ENCODE measurements at places on chromosomes 6 and 20.

- no peak for DNase-seq
Observed at GRCh38 chr6:132261354-132261753, 139.9 kb downstream of the MOXD1 start.

DNA sequence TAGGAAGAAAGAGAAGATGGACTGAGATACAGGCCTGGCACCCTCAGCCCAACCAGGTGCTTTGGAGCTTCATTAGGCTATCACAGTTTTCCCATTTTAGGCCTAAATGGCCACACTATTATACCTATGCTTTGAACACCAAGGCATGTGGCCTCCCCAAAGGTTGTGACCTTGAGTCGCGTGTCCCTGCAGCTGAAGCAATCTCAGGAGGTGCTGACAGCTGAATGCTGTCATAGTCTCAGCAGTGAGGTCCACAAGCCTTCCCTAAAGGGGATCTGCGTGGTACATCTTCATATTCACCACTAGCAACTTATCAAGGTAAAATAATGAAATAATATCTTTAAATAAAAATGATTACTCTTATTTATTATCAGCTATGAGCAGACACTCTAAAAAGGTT is 707.9 kb upstream of the NRSN1 start:
- DNase-seq = no peak

GRCh38 chr6:37011656-37012378 is 6.4 kb downstream of the FGD2 start:
- DNase-seq = no peak

DNA sequence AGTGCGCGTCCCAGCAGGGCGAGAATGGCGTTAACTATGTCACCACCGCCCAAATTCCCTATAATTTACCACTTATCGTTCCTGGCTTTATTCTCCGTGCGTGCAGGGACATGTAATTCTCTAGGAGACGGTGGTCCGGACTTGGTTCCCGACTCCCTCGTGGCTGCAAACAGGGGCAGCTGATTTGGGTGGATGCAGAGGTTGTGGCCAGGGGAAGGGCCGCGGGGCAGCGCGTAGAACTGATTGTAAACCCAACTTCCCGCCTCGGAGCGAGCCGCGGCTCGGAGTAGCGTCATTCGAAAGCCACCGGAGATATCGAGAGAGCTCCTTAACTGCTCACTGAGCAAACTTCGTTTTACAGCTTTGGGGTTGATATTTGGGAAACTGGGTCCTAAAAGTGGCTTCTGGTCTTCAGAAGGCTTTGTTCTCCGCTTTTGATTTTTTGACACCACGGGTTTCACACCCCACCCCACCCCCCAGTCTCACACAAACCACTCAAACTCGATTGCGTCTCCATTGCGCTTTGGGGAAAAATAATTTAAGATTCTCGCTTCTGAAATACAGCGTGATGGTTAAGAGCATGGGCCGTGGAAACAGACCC is 17.5 kb upstream of the ZSCAN9 start:
- no peak for DNase-seq

DNA sequence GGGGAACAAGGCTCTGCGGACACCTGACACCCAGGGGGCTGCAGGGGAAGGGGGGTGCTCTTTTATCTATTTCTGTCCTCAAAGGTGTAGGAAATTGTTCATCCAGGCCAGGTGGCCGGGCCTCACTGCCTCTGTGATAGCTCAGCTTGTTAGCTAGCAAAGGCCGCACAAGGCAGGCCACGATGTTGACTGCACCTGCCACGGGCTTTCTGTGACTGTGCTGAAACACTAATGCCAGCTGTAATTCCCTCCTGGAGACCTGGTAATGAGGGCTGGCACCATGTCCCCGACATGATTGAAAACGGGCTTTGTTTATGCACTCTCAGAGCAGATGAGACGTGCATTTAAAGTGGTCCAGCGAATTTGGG is 61.4 kb upstream of the APCDD1L start:
- DNase-seq = no peak

- no peak for DNase-seq
Observed at GRCh38 chr6:138347864-138348263, 29.8 kb upstream of the SMIM28 start.

GRCh38 chr6:83127976-83128375 is 60.5 kb downstream of the DOP1A start:
- DNase-seq = no peak

DNA sequence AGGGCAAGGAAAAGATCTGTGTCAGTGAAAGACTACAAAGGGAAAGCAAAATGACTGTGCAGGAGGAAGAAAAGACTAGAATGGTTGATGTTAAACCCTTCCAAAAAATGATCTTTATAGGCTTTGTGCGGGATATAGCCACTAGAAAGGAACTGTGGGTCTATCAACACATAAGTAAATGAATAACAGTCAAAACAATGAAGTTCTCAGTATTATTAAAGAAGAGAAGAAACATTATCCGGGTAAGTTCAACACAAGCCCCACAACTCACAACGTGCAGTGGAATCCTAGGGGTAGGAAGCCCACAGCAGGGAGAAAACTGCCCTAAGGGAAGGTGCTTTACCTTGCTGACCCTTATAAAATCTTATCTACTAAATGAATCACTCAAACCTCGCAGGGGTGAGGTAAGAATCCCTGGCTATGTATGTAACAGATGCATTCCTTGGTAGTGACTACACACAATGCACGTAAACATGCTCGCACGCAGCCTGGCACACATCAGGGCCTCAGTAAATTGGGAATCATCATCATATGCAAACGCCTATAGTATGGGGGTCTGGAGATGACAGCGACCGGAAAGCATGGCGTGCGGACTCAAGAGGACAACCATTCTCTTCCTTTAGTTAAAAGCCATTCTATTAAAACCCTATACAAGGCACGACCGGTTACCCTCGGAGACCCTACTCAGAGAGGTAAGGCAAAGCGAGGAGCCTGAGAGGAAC is 11.3 kb downstream of the TFAP2A start:
- no peak for DNase-seq

- DNase-seq = no peak
Observed at GRCh38 chr6:154960854-154961530, 34.1 kb upstream of the TIAM2 start.

DNA sequence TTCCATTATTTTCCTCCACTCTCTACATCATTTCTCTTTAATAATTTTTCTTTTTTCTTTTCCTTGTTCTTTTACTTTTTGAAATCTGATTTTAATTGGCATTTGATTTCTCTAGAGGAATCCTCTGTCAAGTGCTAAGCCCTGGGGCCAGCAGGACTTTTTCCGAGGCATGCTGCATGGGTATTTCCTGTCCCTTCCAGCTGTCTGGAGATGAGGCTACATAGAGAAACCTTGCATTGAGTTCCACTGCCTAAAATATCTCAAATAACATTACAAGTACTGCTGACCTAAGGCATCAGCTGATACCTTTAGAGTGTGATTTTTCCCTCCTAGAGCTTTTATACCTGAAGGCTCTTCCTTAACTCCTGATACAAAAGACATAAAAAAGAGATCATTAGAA is 6.2 kb downstream of the RNF217 start:
- DNase-seq = no peak

GRCh38 chr6:31585491-31585890 is 586 bp upstream of the LST1 start:
- DNase-seq = no peak

DNA sequence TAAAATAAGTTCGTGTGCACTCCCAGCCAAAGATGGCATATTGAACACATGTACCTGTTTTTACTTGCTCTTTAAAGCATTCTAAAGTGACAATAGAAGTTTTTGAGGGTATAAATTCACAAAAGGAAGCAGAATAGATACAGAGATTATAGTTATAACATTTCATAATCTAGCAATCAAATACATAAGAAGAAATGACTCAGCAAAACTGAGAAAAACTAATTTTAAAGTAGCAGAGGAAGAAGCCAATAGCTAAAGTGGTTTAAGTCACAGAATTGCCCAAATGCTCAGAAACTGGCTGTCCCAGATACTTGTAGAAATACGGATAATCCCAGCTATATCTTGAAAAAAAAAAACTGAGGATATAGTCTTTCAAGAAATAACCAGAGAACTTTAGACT is 49.2 kb upstream of the TBC1D32 start:
- no peak for DNase-seq

DNA sequence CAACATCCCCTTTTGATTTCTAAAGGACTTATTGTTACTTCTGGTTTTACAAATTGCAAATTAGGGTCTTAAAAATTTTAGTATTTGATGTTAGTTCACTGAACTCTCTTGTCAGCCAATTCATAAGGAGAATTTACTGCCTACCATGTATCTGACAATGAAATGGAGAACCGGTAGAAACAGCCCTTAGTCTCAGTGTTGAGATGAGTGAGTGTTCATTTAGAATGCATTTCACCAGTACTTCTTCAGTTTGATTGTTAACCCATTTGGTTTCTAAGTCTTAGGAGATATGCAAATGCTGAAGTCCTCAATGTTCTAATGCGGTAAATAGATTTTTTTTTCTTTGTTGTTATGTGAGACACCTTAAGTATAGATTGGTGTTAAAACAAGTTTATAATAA is 616.3 kb upstream of the FLRT3 start:
- no peak for DNase-seq

DNA sequence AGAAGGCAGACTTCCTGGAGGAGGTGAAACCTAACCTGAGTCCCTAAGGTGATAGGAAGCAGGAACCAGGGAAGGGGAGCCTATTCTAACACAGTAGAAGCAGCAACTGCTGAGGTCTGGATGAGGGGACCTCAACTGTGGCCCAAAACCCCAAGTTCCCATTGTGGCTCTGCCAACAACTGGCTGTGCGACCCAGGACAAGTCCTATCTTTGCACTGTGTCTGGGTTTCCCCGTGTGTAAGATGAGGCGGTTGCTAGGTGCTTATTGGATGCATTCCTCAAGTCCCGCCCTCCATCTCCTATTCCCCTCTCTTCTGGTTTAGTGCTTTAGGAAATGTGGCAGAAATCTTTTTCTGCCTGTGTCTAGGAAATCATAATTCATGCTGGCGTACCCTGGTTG is 52.2 kb upstream of the TTPAL start:
- no peak for DNase-seq

DNA sequence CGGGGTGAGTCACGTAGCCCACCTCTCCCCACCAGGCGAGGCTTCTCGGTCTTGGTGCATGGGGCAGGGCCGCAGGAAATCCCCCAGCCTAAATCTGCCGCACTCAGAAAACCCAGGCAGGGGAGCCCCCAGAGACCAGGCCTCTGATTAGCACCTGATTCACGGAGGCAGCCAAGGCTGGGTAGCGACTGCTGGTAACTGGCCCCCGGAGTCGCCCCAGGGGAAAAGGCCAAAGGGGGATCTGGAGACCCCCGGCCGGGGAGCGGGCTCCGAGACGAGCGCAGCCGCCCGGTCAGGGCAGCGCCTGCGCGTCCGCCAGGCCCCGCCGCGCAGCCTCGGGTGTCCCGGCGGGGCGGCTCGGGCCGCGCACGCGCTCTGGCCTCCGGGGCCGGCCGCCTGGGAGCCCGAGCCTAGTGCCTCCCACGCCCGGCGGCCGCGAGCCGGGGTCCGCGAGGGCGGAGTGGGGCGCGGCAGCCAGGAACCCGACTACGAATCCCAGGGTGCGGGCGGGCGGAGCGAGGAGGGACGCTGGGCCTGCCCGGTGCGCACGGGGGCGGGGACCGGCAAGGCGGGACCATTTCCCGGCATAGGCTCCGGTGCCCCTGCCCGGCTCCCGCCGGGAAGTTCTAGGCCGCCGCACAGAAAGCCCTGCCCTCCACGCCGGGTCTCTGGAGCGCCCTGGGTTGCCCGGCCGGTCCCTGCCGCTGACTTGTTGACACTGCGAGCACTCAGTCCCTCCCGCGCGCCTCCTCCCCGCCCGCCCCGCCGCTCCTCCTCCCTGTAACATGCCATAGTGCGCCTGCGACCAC is at the start of gene DUSP22:
Gene DUSP22 (plus strand): TSS at position 791 of the 809 bp plus-strand sequence. CDS start 53 bp downstream, outside the sequence.
- DNase-seq = peak; percentile 76

GRCh38 chr20:24675651-24676352 is 206.4 kb downstream of the SYNDIG1 start:
- DNase-seq = no peak

- no peak for DNase-seq
Observed at GRCh38 chr6:166584853-166585429, 1.5 kb downstream of the RAMACL start.

GRCh38 chr6:129863664-129864063 is 2.5 kb upstream of the TMEM244 start:
- DNase-seq = no peak

- DNase-seq = no peak
Observed at GRCh38 chr6:68779366-68779765, 144.3 kb downstream of the ADGRB3 start.

GRCh38 chr6:25883991-25884390 is 9.9 kb upstream of the SLC17A3 start:
- no peak for DNase-seq

DNA sequence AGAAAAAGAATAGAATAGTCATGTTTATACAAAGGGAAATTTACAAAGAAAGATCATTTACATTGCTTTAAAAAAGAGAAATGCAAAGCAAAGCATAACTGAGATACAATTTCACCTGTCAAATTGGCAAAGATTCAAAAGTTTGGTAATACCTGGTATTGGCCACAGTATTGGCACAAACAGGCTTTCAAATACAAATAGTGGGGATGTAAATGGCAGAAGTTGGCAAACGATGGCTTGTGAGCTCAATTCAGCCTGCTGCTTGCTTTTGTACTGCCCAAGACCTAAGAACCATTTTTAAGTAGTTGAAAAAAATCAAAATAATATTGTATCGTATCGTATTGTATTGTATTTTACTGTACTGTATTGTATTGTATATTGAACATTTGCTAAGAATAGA is 194.5 kb upstream of the JAG1 start:
- no peak for DNase-seq

DNA sequence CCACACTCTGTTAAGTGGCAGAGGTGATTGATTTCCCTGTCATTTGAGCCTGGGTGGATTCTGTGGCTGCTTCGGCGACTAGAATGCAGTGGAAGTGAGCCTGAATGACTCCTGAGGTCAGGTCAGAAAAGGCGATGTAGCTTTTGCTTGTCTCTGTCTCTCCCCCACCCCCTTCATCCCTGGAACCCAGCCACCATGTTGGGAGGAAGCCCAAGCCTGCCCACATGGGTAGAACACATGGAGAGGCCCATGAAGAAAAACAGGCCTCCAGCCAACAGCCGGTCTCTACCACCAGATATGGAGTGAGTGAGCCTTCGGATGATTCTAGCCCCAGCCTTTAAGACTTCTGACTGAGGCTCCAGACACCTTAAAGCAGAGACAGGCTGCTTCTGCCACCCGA is 181.0 kb downstream of the TFAP2C start:
- DNase-seq = no peak

- DNase-seq = no peak
Observed at GRCh38 chr6:69069881-69070280, 434.8 kb downstream of the ADGRB3 start.

Data from effector memory CD8-positive, alpha-beta T cell (primary cell).